ENCODE measurements at places on chromosomes 7 and 10.

DNA sequence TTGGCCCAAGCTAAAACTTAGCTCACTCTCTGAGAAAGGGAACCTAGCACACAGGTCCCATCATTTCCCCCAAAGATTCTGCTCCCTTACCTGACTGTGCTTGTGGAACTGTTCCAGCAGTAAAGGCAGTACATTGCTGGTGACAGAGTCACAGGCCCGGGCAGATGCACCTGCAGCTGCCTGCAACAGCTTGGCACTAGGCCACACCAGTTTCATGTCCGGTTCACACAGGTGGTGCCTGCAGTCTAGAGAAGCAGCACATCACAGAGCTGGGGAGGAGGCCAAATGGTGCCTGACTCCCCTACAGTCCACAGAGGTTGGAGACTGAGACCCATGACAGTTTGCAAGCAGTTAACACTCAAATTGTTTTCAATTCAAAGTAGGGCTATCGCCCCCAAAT is 22.2 kb downstream of the ZDHHC16 start:
- no peak for DNase-seq

DNA sequence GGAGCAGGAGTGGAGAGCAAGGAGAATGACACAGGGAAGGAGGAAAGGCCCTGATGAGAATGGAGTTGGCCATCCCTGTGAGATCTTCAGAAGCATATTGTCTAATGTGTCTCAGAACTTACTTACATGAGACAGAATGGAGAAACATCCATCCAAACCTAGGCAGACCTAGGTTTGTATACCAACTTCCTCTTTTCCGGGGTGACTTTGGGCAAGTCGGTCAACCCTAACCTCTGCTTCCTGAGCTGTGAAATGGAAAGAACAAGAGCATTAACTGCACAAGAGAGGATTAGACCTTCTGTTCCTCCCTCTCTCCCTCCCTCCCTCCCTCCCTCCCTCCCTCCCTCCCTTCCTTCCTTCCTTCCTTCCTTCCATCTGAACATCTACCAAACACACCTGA is 4.5 kb downstream of the GHRHR start:
- DNase-seq, result no peak

DNA sequence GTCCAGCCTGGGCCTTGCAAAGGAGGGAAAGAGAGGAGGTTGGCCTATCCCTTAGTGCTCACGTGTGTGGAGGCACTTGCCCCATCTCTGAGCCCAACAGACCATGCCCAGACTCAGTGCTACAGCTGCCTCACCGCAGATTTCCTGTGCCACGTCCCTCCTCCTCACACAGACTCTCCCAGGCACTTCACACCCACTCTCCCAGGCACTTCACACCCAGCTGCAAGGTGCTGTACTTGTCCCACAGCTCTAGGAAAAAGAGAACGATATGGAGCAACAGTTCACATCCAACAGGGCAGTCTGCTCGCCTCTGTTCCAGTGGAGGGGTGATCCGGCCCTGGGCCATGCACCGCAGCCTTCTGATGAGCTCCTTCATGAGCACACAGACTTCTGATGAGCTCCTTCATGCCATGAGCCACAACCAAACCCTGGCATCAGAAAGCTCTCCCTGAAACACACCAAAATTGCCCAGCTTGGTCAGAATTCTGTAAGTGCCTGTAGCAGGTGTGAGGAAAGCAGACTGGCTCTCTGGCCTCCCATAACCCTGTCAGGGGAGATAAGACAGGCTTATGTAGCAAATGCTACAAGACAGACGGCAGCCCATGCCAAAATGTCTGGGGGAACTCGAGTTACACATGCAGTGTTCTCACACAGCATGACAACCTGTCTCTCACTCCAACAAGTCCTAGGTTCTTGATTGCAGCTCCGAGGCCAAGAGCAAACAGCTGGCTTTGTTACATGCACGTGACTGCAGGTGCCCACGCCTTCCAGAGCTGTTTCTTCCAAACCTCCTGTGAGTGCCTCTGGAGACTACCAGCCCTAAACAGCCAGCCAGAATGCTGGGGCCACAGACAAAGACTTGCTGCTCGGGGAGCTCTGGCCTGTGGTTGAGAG is 348.5 kb downstream of the GRID1 start:
- no peak for DNase-seq

DNA sequence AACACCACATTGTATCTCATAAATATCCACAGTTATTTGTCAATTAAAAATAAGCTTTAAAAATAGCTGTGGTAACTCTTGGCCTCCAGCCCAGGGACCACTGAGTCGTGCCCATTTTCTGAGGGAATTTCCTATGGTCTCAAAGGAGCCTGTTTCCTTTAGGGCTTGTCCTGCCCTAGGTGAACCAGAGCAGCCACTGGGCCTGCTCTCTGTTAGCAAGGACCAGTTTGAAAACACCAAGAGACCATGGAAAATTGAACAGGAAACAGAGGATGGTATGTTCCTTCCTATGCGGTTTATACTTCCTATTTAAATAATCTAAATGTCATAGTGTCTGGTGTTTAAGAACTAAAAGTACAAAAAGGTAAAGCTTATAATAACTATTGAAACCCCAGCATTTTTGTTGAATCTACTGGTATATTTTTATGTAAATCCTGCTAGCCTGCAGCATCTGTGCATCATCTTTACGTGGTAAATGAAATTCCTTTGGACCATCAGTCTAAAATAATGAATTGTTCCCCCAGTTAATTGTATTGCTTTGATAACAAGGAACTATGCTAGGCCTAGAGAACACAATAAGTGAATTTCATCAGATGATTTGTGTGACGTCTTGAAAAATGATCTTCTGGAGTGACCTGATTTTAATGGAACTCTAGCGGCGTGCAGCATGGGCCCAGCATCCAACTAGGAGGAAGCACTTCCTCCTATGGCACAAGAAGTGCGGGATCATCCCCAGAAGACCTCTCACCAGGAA is 333.7 kb downstream of the GFRA1 start:
- no peak for DNase-seq

DNA sequence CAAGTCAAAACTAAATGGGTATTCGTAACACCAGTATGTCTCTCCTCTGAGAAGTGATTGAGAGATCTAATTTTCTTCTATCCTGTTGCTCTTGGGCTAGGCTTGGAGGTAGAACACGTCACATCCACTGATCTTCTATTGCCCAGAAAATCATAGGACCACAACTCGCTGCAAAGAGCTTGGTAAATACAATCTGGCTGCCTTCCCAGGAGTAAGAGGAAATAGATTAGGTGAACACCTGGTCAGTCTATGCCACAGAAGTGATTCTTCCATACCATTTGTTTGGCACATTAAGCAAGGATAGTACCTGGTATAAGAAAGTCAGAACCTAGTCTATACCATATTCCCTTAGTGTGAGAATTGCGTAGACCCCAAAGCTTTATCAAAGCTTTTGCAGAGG is 129.3 kb upstream of the PHYHIPL start:
- DNase-seq, result no peak

- no peak for DNase-seq
Observed at GRCh38 chr10:29595636-29596225, 39.0 kb downstream of the SVIL start.

DNA sequence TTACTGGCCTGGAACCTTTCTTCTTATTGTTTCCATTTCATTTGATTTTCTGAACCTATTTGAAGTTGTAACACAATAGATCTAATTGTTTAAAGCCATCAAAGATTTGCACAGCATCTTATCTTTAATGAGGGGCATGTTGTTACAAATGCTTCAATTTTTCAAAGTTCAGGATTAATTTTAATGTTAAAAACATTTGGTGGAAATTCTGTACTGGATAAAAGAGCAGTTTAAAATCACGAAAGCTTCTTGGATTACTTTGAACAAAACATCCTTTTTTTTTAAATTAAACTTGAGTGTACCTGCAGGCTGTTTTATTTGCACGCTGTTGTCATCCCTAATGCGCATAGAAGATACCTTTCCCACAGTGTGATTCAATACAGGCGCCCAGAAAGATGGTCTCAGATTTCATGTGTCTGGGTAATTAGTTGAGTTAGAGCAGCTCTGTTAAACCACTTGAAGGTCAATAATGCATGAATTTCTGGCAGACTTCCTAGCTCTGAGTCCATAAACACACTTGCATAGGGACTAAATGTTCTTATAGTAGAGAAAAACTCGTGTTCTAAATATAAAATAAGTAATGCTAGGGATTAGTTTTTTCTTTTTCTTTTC is 29.3 kb upstream of the DDX50 start:
- no peak for DNase-seq

DNA sequence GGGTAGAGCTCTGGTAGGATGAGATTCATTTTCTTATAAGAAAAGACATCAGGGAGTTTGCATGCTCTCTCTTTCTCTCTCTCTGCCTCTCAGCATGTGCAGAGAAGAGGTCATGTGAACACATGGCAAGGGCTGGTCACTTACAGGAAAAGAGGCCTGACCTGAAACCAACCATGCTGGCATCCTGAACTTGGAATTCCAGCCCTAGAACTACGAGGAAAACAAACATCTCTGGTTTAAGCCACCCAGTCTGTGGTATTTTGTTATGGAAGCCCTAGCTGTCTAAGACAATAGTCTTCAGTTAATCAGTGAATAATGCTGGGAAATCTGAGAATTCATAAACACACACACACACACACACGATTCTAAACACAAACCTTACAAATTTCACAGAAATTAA is 1104.2 kb upstream of the LRRN3 start:
- DNase-seq, result no peak

DNA sequence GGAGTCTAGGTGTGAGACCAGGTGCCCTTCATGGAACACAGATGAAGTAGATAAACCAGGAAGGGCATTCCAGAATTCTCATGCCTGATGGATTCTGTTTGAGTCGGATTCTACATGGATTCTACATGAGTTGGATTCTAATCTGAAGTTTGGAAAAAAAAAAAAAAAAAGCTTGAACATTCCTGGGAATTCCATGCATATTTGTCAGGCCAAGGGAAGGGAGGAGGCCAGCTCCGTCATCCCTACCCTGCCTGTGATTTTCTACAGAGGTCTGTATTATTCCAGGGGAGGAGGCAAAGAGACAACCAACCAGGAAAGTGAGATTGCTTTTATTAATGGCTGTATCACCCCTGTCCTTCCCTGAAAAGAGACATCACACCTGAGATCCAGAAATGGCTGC is 27.8 kb upstream of the EBLN1 start:
- no peak for DNase-seq

GRCh38 chr10:69087590-69088470 is at the start of gene SRGN:
Gene SRGN, plus strand, starts transcription at chr10:69088103. Its CDS starts 55 bp downstream, at chr10:69088158.
- DNase-seq, result peak; percentile 67

DNA sequence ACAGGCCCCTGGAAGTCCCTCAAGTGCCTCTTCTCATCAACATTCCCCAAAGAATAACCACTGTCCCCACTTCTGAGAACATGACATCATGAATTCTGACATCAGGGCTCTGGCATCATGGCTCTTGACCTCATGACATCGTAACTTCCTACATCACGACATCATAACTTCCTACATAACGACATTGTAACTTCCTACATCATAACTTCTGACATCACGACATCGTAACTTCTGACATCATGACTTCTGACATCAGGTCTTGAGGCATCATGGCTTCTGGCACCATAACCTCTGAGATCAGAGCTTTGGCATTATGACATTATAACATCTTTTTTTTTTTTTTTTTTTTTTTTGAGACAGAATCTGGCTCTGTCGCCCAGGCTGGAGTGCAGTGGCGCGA is 66.7 kb upstream of the FAM20C start:
- DNase-seq, result no peak

GRCh38 chr10:3935141-3935540 is 150.1 kb upstream of the KLF6 start:
- peak; percentile 57 for DNase-seq

DNA sequence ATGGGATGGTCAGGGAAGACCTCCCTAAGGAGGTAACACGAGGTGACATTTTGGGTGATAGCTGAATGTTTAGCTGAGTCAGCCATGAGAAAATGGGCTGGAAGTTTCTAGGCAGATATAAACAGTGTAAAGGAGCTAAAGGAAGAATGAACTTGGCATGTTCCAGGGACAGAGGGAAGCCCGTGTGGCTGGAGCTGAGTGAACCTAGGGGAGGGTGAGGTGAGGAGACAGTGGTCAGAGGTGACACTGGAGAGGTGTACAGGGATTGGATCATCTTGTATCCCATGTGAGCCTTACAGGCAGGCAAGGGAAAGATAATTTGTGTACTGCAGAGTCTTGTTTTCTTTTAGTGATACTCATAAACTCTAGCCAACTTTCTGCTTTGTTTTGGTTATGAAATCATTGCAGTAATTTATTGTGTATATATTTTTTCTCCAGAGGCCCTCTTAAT is 1.8 kb downstream of the STARD3NL start:
- DNase-seq, result no peak

DNA sequence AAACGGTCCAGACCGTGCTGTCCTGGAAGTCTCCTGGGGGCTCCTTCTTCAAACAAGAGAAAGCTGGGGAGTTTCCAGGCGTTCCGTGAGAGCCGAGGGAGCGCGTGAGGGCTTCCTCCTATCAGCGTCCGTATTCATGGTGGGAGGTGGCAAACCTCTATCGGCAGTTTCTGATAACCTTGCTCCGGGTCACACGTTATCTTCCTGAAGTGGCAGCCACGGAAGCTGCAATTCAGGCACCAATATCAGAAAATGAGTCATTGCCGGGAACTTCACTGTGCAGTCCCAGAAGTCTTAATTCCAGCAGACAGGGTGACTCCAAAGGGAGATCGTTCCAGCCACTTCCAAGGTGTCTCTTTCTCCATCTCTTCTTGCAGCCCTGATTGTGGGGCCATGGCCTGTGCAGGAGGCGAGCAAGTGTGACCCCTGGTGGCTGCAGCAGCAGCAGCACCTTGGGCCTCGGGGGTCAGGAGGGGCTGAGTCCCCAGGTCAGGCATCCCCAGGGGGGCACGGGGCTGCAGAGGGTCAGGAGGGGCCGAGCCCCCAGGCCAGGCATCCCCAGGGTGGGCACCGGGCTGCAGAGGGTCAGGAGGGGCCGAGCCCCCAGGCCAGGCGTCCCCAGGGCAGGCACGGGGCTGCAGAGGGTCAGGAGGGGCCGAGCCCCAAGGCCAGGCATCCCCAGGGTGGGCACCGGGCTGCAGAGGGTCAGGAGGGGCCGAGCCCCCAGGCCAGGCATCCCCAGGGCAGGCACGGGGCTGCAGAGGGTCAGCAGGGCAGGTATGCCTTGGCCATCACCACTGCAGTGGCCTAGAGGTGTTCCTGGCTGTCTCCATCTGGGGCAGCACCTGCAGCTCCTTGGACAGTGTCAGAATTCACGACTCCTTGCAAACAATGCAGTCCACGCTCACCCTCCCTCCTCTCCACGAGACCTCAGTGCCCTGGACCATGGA is 538.7 kb downstream of the DNAJB6 start:
- peak; percentile 45 for DNase-seq

- DNase-seq, result no peak
Observed at GRCh38 chr10:56928714-56929113, 567.7 kb upstream of the ZWINT start.

GRCh38 chr10:29056729-29057128 is 232.1 kb upstream of the LYZL1 start:
- no peak for DNase-seq

GRCh38 chr10:55803055-55803454 is 558.0 kb downstream of the ZWINT start:
- DNase-seq, result no peak

GRCh38 chr7:64639267-64640001 is 26.5 kb upstream of the ZNF107 start:
- DNase-seq, result no peak

All from activated T-cell treated with anti-CD3 and anti-CD28 coated beads for 4 hours (primary cell).